ENCODE measurements at places on chromosomes 12 and 14. TPM values are rescaled to one million over a fixed set of nuclear protein-coding genes. Genes with fewer than 3 reads are reported as not detected.

The BCL2L2 gene
- total RNA-seq, result 33.5 TPM

The RFX4 gene
- not detected for total RNA-seq

The LUM gene
- total RNA-seq, result 0.15 TPM

The ABCB9 gene
- total RNA-seq, result 18.4 TPM

The ERGIC2 gene
- 142 TPM for total RNA-seq

The RNF212B gene
- total RNA-seq, result not detected

The GPR84 gene
- total RNA-seq, result not detected

The GNB3 gene
- 1.8 TPM for total RNA-seq

DNA sequence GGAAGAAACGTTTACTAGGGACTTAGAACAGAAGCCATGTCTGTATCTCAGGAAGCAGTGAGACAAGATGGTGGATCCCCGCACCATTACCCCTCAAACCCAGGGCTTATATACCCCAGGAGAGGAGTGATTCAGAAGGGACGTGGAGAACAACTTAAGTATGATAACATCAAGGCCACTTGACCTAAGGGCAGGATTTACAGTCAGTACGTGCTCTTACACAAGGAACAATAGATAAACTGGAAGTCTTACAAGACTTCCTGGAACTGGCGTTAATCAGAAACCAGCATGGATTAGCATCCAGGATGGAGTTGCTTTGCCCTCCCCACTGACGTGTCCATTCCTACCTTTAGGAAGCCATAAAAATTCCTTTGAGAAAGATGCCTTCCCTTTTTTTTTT lies 8.6 kb upstream of the ETFBKMT start:
- no peak for DNase-seq

- no peak for DNase-seq
These were observed 9.8 kb upstream of the PHLDA1 start for GRCh38 chr12:76041406-76041805.

DNA sequence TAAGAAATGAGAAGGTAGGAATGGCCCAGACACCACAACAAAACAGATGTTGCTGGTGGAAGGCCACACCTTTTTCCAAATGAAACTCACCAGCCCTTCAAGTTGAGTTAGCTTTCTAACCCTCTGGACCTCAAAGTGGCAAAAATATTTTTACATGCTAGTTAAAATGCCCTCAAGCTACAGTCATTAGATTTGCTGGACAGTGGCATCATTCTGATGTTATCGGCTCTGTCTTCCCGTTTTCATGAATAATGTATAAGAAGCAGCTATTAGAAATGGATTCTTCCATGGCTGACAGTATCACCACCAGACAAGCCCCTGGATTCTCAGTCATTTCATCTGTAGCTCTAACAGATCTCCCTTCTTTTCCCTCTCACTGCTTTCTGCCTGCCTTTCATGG lies 37.1 kb upstream of the PLXNC1 start:
- no peak for DNase-seq

- no peak for DNase-seq
These were observed 165.0 kb upstream of the DCN start for GRCh38 chr12:91347481-91348214.

GRCh38 chr12:23561364-23562345 lies 387.8 kb downstream of the SOX5 start:
- no peak for DNase-seq

DNA sequence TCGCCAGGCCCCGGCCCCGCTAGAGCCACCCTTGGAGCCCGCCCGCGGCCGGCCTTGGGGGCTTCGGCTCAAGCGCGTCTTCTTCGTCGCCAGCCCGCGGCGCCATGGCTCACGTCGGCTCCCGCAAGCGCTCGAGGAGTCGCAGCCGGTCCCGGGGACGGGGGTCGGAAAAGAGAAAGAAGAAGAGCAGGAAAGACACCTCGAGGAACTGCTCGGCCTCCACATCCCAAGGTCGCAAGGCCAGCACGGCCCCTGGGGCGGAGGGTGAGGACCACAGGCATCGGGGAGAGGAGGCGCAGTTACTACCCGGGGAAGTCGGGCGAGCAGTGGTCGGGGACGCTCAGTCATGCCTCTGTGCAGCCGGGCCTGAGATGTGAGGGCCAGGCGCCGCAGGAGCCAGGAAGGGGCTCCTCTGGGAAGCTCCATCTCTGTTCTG lies 573 bp downstream of the ARL6IP4 start:
- DNase-seq, result peak; percentile 17

- DNase-seq, result no peak
These were observed 194.9 kb upstream of the BTG1 start for GRCh38 chr12:92340441-92341064.

GRCh38 chr14:31950764-31951637 lies 126.1 kb upstream of the ARHGAP5 start:
- peak; percentile 81 for DNase-seq

GRCh38 chr14:71137536-71138447 lies 230.5 kb downstream of the PCNX1 start:
- DNase-seq, result no peak

- no peak for DNase-seq
These were observed 8.5 kb downstream of the TMEM229B start for GRCh38 chr14:67480011-67480410.

- no peak for DNase-seq
These were observed 17.4 kb upstream of the ZDHHC17 start for GRCh38 chr12:76746516-76746915.
